ENCODE measurements at places on chromosomes 6 and 20.

DNA sequence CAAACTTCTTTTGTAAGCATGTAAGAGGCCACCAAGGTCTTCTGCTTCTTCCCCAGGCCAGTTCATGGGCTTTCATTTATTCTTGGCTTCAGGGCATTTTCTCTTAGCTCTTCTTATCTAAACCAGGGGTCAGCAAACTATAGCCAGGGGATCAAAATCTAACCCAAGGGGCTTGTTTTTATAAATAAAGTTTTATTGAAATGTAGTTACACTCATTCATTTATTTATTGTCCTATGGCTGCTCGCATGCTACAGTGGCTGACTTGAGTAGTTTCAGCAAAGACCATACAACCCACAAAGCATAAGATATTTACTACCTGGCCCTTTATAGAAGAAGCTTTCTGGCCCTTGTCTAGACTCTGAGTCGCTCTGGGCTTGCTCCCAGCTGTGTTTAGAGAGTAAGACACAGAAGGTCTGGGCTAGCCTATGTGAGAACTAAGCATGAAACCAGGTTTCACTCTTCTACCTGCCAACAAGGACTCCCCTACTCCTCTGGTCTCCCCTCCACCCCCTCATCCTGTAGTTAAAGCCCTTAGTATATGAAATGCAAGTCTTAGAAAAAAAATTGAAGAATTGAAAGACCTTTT lies 43.2 kb downstream of the KHDC1L start:
- DNase-seq, result no peak

GRCh38 chr6:7628909-7629308 lies 38.9 kb downstream of the SNRNP48 start:
- no peak for DNase-seq

DNA sequence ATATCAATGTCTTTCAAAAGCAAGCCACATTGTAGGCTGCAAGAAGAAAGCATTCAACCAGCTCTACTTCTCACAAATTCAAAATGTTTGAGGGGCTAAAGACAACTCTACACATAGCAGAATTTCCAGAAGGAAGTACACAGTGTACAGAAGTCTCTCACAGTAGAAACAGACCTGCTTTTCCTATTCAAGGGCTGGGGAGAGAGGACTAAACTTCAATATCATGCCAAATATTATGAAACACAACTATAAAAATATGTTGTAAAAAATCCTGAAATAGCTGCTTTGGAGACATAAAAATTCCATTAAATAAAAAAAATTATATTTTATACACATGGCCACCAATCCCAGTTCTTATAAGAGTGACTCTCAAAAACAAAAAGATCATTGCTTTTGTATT lies 70.8 kb upstream of the IPCEF1 start:
- no peak for DNase-seq

GRCh38 chr6:75528423-75528822 lies 34.8 kb upstream of the FILIP1 start:
- DNase-seq, result no peak

GRCh38 chr6:136471372-136471771 lies 78.8 kb downstream of the MAP7 start:
- DNase-seq, result no peak

- no peak for DNase-seq
Measured at GRCh38 chr20:235891-236290, 8.8 kb downstream of the DEFB129 start.

GRCh38 chr6:158457131-158457530 lies 102.8 kb upstream of the TMEM181 start:
- DNase-seq, result no peak

DNA sequence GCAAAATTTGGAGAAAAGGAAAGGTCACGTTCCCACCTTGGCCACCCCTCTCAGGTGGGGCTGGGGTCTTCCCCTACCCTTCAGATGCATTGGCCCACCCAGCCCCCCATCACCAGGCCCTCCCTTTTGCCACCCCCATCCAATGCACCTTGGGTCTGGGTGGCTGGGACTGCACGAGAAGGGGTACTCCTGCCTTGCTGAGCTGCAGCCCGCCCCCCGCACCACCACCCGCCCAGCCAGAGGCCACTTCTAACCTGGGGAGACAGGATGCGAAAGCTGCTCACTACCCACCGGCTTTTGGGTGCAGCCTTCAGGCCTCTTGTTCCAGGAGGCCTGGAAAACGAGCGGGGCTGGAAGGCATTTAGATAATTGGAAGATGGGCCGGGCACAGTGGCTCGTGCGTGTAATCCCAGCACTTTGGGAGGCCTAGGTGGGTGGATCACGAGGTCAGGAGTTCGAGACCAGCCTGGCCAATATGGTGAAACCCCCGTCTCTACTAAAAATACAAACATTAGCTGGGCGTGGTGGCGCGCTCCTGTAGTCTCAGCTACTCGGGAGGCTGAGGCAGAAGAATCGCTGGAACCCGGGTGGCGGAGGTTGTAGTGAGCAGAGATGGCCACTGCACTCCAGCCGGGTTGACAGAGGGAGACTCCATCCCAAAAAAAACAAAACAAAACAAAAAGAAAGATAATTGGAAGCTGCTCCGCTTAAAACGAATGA lies 1.2 kb upstream of the CDC25B start:
- DNase-seq, result no peak

GRCh38 chr20:31719644-31720485 lies 2.8 kb downstream of the BCL2L1 start:
- DNase-seq, result no peak

DNA sequence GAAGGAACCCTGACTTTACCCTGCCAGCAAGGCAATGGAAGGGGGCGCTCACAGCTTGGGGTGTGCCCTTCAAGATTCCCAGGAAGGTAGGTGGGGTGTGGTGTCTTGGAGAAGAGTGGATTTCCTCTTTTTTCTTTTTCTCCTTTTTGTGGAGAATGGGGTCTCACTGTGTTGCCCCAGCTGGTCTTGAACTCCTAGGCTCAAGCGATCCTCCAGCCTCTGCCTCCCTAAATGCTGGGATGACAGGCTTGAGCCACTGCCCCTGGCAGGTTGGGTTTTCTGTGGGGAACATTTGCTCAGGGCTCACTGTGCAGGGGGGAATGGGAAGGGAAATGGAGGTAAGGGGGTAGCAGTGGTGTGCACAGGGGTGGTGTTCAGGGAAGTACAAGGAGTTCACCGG lies 4.0 kb upstream of the ZNF341 start:
- no peak for DNase-seq

DNA sequence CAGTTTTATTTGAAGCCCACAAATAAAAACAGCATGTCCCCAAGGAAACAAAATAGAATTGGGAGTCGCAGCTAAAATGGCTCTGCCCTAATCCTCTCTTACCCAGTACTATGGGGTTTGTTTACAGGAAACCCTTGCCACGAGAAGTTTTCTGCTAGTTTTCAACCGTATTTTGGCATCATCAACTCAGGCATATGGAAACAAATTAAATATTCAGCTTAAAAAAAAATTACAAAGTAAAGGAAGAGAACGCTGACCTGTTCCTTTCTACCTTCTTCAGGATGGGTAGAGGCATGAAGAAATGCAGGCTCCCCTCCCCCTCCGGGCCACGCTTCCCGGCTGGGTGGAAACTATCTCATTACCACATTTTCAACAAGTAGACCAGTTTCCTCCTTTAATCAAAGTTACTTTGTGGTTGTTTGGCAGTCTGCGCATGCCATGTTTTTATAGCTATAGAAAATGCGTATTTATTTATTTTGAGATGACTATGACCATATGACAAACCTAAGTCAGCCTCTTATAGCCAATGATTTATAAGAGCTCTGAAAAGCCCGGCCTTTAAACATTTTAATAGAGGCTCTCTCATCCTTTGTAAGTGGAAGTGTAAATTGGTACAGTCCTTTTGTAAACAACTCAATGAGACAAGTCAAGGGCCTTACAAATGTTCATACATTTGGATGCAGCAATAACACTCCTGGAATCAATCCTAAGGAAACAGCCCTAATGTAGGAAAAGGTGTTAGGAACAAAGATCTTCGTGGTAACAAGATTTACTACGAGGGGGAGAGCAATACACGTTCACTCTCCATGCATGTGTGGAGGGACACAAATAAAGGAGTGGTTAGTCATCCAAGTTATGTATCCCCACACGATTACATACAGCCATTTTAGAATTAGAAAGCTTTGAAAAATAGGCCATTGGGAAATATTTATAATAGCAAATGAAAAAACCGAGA lies 16.1 kb upstream of the ZNF217 start:
- DNase-seq, result peak; percentile 97

DNA sequence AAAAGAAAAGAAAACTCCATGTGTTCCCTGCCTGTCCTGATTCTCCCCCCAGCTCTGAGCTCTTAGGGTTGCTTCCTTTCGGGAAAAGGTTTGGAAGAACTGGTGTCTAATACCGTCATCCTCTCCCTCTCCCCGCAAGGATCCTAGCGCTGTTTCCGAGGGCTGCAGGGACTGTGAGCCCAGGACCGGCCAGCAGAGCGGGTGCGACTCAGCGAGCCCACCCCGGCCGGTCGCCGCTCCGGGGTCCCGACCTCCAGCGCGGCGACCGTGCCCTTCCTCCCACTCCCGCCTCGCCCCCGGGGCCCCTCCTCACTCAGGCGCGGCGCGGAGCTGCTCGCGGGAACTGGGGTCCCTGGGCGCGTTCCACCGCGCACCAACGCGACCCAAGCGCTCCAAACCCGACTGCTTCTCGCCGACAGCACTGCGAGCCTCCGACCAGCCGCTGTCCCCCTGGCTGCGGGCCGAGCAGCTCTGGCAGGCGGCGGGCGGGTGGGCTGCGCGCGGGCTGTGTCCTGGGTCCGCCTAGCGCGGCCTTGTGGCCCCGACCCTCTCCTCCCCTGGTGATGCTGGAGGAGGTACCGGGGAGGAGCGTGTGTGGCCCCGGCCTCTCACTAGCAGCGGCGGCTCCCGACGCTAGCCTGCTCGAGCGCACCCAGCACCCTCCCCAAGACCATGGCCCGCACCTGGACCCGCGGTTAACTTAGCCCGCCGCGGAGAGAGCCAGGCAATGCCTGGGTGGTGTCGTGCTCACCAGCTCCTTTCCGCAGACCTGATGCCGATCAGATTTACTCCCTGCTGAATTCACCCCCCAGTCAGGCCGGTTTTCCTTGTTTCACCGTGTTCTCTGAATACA lies at the start of gene PLA2G7:
PLA2G7 (minus strand) TSS at position 509 of the 853 bp plus-strand sequence. CDS start 12,484 bp downstream, outside the sequence.
- no peak for DNase-seq

DNA sequence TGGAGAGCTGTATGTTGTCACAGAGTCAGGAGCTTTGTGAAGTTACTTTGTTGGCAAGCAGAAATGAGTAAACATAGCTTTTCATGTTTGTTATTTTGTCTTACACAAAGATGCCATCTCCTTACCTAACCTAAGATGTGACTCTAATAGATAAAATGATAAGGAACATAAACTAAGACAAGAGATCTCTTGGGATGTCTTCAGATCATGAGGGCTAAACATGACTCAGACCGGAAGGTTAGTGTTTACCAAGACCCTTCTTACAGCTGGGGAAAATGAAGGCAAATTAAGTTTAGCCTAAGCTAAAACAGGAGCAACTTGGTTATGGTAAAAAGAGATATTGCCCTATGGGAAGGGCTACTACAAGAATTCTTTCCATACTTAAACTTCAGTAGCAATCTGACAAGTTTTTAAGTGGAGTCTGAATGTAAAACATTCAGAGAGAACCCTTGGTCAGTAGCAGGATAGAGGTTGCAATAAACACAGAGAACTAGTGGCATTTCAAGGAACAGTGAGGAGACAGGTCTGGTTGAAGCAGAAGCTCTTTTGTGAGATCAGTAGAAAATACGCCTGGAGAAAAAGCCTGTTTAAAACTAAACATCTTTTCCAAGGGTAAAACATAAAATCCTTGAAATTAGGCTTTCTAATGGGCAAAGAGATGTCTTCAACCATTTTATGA lies 29.9 kb downstream of the SGK1 start:
- no peak for DNase-seq

DNA sequence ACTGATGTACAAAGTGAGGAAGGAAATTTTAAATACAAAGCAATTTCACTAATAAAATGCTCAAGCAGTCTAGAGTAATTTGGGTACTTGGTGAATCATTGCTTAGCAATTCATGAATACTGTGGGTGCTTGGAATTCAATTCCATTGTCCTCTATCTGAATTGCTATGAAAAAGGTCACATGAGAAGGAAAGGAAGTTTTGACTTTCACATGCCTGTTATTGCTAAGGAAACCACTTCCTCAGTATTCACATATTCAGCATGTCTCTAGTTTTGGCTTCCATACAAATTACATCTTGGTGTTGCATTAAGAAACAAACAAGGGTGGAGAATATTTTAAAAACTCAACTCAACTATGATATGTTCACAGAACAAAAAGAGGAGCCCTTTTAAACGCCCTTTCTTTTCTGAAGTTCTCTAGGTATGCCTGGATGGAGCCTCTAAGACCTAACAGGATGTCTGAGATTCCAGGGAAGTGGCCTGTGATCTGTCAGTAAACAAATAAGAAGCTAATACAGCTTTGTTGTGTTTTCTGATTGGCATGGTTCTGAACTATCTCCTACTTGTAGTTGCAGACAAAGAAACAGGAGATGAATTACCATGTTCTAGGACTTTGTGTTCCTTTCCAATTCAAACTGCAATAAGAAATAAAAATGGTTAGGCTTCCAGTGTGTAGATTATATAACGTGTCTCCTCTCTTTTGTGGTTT lies 190.4 kb downstream of the OGFRL1 start:
- no peak for DNase-seq

DNA sequence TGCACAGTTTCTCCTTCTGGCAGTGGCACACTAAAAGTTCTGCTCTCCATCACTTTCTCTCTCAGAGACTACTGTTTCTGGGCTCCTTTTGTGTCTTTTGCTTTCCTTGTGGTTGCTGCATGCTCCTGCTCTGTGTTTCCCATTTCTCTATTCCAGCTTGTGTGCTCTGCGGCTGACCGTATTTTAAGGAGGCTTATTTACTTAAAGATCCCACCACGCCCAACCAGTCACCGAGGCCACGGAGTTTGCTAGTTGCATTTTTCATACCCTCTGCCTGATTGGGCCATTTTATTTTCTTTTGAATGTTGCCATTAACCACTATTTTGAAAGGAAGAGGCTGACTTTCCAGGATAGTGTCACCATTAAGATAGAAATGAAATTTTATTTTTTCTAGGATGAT lies 626.4 kb upstream of the MMS22L start:
- no peak for DNase-seq

- no peak for DNase-seq
Measured at GRCh38 chr6:51910851-51911250, 176.6 kb downstream of the PKHD1 start.

DNA sequence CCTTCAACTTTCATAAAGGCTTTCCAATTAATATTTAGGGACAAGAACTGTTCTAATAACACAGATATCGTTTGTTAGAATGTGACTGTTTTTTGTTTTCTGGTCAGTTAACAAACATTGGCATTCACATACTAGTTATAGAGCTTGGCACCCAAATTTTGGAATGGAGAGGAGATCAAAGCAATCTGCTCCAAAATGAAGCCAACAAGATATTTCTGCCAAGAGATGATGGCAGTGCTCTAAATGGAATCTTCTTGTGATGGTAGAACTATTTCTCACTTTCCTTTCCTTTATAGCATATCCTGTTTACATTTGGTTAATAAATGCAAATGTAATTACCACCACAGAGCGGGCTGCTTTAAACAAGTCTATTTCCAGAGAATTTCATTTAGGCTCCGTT lies 208.3 kb upstream of the RIMS1 start:
- DNase-seq, result no peak

Measured in NCI-H187 treated with DMSO at 0.1 percent for 48 hours (cell line).